Fibroblast of the aortic adventitia (primary cell): ENCODE measurements at places on chromosomes 2 and 18.

- no peak for DNase-seq
Measured at GRCh38 chr2:26422947-26423629, 21.4 kb downstream of the DRC1 start.

GRCh38 chr2:25341011-25341727, 556 bp downstream of the DNMT3A start:
- DNase-seq: no peak

- DNase-seq: no peak
Measured at GRCh38 chr18:37422116-37422515, 143.5 kb downstream of the CELF4 start.

DNA sequence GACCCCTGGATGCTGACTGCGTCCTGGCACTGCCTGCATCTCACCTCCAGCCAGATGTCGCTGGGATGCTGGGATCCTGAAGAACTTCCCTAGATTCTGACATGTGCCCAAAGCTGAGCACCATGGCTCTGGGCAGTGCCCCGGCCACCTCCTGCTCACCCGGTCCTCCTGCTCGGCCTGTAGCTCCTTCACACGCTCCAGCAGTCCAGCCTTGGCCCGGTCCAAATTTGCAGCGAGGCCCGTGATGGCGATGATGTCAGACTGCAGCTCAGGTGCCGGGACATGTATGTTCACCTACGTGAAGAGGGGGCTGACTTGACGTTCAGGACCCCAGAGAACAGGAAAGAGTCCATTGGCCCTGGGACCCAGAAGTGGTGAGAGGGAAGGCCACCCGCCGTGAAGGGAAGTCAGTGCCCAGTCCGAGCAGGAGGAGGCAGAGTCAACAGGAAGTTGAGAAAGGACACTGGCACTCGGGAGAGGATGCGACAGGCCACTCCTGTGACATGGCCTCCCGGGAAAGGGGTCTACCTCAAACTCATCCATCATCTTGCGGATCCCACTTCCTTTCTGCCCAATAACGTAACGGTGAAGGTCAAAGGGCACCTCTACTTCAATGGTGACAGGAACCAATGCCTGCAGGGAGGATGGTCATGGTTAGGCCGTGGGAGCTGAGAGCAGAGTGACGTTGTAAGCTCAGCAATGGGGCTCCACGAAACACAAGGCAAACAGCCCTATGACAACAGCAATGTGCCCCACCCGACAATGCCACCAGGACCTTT, 46.7 kb downstream of the ANO7 start:
- no peak for DNase-seq

DNA sequence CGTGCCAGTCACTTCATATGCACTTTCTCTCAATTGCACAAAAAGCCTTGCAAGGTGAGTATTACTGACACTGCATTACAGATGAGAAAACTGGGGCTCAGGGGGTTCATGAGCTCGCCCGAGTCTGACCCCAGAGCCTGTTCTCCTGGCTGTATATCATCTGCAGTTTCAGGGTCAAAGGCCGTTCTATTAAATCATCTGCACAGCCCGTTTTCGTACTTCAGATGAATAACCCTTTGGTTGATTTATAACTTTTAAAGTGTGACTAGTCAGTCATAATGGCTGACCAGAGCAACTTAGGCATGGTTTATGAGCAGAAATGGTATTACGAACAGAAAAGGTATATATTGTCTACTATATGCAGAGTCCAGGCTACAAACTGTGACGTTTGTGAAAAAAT, 35.3 kb upstream of the NPAS2 start:
- DNase-seq: no peak

GRCh38 chr2:40914666-40915065, 462.8 kb upstream of the SLC8A1 start:
- no peak for DNase-seq

DNA sequence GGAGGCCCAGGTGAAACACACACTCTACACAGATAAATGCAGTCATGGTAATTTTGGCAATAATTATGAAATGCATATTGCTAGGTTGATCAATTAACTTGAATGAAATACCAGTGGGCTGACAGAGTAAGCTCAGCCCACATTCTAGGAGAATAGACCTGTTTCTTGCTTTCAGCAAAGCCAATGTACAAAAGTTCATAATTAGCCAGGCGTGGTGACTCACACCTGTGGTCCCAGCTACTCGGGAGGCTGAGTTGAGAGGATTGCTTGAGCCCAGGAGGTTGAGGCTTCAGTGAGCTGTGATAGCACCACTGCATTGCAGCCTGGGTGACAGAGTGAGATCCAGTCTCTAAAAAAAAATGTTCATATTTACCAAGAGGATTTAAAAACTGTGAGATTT, 15.7 kb upstream of the MBP start:
- no peak for DNase-seq

DNA sequence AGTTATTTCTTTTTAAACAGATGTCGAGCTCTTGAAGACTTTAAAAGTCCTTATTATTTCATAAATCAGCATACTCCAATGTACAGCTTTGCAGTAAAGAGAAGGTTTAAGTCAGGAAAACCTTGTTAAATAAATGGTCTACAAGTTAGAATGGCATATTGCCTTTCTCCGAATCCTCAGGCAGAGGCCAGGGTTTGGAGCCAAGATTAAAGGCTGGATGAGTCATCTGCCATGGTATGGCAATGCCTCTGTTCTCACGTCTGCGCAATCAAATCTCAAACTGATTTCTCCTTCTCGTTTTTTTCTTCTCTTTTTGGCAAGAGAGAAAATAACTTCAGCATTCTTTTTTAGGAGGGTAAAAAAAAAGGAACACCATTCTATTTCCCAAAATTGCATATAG, 5.6 kb upstream of the KCNJ3 start:
- DNase-seq: no peak

- no peak for DNase-seq
Measured at GRCh38 chr18:12242658-12243260, 11.4 kb upstream of the CIDEA start.

DNA sequence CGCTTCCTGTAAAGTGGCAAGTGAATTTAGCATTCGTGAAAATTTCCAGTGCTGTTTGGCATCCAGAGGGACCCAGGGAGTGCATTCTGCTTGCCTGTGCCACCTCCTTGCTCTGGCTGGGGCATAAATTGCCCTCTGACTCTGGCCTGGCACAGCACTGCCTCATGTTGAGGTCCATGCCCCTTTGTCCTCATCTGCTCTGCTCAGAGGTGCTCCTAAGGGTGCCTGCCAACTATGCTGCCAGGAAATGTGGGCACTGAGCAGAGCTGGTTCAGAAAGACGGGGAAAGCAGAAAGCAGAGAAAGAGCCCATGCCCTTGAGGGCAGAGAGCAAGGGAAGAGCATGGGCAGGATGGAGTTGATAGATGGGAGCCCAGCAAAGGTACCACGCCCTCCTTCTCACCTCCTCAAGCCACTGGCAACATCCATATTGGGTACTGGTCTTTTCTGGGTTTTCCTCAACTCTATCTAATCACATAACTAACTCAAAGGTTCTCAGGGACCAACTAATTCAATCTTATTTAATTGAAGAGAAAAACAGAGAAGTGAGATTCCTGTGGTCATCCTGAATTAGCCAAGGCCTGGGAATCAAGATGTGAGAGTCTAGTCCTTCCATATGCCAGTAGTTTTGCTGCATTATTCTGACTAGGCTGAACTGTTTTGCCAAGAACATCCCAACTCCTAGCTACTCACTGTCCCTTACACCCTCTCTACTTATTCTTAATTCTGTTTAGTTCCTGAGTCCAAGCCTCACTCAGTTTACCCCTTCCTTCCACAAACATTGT, 441.5 kb upstream of the TNP1 start:
- no peak for DNase-seq

DNA sequence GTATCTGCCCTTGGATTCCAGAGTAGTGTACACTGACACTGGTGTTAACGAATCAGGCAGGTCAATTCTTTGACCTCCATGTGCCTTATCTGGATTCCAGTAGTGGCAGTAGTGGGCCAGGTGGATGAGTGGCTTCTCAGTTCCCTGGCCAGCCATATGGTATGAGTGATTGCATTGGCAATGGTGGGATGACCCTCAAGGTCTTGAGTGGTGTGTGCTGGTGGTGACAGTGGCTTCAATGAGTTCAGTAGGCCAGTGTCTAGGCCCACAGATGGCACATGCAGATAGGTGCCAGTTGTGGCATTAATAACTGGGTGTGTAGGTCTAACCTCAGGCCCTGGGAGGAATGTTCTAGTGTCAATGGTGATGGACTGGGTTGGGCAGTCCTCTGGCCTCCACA, 674.1 kb upstream of the NXPH2 start:
- no peak for DNase-seq

DNA sequence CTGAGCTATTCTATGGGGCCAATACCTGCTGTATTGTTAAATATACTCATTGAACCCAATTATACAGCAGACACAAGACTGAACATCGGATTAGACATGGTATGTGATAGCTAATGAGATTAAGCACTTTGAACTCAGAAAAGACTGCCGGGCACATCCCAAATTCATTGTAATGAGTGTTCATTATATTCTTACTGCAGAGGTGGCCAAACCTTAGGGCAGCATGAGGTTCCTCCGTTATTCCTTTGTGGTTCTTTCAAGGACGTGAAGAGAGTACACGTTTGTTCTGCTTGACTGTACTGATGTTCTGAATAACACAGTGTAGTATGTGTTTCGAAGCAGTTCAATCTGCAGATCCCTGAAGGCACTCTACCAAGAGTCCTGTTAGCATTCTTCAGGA, 78.4 kb downstream of the KIF5C start:
- no peak for DNase-seq

- no peak for DNase-seq
Measured at GRCh38 chr2:193088026-193088425, 893.3 kb upstream of the TMEFF2 start.

DNA sequence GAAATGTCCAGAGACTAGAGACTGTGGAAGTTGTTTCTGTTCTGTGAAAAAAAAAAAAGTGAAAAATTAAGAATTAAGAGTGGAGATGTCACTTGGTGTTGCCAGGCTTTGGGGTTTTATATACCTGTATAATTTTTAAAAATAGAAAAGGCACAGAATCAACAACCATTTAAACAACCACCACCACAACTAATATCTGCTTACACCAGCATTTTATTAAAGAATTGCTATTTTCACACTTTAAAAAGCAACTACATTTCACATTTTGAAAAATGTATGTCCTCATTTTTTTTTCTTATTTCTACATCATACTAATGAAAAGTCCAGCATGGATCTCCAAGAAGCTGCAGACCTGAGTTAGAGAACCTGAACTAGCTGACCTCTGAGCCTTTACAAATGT, 167.5 kb upstream of the DTNA start:
- no peak for DNase-seq

DNA sequence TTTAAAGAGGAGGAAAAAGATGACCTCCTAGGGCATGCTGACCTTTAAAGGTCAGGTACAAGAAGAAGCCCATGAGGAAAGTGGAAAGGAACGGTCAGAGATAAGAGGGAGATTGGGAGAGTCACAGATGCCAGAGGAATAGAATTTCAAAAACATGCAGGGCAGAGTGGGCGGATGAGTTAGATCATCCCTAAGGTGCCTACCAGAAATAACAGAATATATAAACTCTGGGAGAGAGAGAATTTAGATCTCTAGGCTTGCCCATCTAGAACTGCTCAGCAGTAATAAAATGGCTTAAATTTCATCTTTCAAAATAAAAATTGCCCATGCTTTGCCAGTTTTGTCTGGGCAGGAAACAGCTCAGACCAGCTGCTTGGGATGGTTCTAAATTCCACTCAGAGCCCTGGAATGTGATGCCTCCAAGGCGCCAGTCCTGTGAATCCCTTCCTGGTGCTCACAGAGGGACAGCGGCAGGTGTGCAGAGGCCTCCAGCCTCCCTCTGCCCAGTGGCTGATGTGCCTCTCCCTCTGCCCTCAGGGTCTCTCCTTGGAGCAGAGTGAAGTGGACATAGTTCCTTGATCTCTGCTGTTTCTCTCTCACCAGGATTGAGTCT, 130.9 kb downstream of the ANTXR1 start:
- no peak for DNase-seq

DNA sequence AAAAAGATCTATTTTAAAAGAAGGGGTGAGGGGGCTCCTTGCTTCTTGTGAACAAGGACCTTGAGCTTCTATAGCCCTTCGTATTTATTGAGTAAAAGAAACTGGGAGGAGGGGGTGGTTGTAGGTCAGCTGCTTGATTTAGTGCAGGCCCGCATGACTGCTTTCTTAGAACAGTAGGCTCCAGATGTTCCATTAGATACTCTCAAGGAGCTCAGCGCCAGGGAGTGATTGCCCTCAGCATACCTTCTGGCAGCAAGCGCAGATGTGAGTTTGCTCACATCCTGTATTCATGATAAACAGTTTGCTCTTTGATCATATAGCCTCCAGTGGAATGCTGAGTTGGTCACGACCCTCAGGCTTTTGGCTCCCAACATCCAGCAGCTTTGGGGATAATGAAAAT, 108.9 kb upstream of the XPO1 start:
- DNase-seq: no peak

DNA sequence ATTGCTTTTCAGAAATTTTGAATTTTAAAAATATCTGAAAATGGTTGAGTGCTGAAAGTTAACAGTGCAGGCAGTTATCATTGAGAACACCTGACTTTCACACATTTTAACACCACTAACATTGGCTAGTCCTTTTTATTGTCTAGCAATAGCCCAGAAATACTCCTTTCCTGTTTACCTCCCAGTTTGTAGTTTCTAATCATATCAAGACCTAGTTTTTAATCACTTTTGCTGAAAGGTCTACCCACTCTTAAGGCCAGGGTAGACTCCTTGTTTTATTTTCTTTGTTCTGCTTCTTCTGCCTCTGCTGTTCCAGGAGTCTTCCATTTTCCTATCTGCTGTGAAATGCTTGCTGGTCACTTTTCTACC, 72.1 kb downstream of the UBE2E3 start:
- no peak for DNase-seq

GRCh38 chr2:200422532-200423261, 87.2 kb downstream of the KCTD18 start:
- no peak for DNase-seq
